MG63 (cell line): ENCODE measurements at places on chromosomes 7 and 10. TPM values are rescaled to one million over a fixed set of nuclear protein-coding genes. Genes with fewer than 3 reads are reported as not detected.

STEAP2 gene
- 1.2 and 2.0 TPM in 2 replicates for total RNA-seq

CRPPA gene
- 0.33 and 0.42 TPM in 2 replicates for total RNA-seq

SFRP4 gene
- total RNA-seq: 13.1 and 16.3 TPM in 2 replicates

PTF1A gene
- total RNA-seq: not detected in 2 replicates

DNA sequence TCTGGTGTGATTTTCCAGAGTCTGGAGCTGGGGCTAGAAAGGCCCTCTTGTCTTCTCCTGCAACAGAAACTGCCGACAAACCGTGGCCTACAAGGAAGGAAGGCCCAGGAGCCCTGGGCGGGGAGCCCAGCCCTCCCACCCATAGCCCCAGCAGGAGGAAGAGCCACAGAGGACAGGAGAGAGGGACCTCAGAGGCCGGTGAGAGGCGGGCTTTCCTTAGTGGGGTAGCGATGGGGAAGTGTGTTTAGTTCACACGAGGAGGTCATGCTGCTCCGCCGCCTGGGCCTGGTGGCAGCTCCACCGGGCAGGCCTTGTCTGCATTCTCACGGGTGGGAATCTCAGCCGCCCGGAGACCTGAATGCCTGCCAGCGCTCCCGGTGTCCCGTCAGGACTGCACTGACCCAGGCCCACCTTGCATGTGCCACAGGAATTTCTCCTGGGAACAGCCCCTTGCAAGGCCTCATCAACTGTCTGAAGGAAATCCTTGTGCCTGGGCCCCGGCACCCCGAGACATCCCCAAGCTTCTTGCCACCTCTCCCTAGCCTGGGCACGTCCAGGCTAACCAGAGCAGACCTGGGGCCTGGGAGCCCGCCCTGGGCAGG lies 50.9 kb downstream of the ZNF467 start:
- DNase-seq: no peak

- DNase-seq: no peak
Observed at GRCh38 chr7:151585744-151586393, 66.2 kb upstream of the RHEB start.

DNA sequence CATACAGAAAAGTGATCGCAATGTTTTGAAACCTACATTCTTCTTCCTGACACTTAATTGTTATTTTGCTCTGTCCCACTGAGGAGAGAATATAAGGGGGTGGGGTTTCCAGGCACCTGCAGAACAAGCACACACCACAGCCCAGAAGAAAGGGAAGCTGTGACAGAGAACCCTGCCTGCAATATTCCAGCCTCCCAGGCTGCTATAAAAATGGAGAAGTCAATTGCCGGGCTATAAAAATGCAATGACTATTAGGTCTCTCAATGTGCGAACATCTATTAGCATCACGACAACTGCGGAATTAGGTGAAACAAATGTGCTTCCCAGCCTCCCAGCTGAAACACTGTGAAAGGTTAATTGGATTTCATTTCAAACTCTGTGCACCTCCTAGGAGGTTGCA lies 145.3 kb upstream of the FRMD4A start:
- DNase-seq: no peak

DNA sequence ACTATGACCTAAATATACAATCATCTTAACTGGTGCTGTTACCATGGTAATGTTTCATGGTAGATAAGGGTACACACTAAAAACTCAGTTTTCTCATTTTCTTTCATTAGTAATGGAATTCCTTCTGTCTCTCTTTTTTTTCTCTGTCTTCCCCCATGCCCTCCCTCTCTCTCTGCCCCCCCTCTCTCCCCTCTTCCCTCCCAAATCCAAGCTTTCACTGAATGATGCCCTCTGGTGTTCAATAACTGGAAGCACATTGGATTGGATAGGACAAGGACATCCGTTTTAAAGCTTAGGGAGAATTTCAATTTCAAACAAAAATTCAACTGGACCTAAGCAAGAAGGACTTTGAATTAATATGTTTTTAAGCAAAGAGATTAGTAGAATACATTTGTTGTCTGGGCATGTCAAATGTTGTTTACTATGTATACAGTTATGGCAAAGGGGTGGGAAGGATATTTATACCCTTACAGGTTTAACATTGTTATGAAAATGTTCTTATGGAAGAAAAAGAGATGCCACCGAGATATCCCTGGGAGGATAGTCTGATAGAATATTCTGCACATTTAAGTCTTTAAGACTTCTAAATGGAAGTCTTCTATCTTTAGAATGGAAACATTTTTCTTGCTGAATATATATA lies 6.1 kb downstream of the CHRM2 start:
- DNase-seq: no peak

FZD1 gene
- total RNA-seq: 2.3 and 3.9 TPM in 2 replicates
